CD8-positive, alpha-beta memory T cell (primary cell): ENCODE measurements at places on chromosomes 7 and 10. TPM values are rescaled to one million over a fixed set of nuclear protein-coding genes. Genes with fewer than 3 reads are reported as not detected.

DNA sequence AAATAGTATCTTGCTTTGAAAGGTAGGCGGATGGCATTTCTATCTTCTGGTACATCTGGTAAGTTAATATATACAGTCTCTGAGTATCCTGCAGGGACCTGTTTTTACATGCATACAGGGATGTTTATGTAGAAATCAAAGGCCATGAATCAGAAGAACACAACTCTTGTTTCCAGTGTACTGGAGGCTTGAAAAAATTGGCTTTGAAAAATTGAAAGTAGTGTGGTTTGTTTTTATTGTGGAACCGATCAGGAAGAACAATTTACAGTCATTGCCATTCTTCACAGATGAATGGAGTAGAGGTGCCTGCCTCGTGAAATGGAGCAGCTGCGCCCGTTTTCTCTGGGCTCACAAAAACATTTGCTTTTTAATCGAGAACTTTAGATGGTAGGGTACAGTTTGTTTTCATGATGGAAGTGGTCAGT lies 54.0 kb upstream of the RPA3 start:
- no peak for DNase-seq

Gene TFPI2
- not detected for total RNA-seq

DNA sequence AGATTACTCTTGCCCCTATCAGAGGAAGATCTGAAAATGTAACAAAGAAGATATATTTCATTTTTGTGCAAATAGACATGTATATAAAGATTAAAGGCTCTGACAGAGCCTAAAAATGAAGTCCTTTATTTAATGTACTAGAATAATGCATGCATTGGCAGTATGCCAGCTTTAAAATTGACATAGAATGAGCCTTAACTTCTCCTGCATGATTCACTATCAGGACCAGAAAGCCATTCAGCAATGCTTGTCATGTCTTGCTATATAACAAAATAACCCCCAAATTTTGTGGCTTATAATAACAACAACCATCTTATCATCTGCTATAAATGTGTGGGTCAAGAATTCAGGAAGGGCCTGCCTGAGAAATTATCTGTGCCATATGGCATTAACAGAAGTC lies 411.9 kb downstream of the GRM8 start:
- no peak for DNase-seq

DNA sequence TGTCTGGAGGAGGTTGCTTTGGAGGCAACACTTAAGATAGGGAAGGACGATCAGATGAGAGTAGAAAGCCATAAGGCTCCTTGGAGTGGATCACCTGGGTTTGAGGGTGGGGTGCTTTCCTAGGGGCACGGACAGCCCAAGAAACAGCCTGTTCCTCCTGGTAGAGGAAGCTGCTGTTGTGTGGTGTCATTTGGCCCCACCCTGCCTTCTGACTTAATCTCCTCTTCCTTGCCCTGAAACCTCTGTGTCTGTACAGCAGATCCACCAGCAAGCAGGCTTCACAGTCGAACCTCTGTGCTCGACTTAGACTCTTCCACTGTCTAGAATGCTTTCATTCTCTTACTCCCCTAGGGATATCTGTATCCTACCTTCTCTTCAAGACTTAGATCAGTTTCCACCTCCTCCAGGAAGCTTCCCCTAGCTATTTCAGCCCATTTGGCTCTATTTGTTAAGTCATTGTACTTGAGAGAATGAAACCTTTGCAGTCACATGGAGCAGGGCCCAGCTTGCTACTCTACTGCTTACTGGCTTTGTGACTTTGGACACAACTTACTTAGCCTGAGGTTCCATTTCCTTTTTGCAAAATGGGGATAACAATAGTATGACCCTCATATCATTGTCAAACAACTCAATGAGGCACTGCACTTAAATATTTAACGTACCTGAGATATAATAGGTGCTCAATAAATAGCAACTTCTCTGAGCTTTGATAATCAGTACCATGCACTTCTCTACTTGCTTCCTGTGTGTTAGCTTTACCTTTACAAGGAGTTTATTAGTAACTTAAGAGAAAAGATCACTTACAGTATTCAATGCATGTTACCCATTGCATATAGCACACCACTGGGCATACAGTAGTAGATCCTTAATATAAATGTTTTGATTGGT lies 5.0 kb downstream of the MXI1 start:
- no peak for DNase-seq

GRCh38 chr7:20279979-20280378 lies 50.7 kb upstream of the ITGB8 start:
- no peak for DNase-seq

- no peak for DNase-seq
Measured at GRCh38 chr10:21626457-21627161, 92.6 kb downstream of the MLLT10 start.

Gene MACROH2A2
- total RNA-seq, result 3.4 TPM

- DNase-seq, result no peak
Measured at GRCh38 chr7:14339861-14340260, 350.4 kb upstream of the ETV1 start.

- DNase-seq, result no peak
Measured at GRCh38 chr10:111079241-111079760, 2.5 kb downstream of the ADRA2A start.

Gene SLC39A12
- not detected for total RNA-seq

Gene CHST3
- 0.07 TPM for total RNA-seq

- DNase-seq, result no peak
Measured at GRCh38 chr7:66150471-66150870, 35.8 kb downstream of the CRCP start.

Gene ANKRD30A
- total RNA-seq, result not detected

DNA sequence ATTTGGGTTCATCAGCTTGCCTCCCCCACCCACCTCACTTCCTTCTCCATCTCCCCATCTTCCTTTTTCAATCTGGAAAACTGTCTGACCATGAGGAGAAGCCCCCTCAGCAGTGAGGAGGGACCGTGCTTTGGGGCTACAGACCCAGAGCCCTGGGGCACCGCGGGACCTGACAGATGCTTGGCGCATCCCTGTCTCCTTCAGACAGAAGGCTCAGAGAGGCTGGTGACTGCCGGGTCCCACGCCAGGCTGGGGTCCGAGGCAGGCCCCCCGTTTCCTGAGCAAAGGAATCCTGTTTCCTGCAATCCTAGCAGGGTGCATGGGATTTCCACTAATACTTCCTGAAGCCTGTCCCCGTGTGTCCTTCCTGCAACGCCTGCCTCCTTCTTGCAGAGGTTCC lies 147.0 kb downstream of the FANK1 start:
- no peak for DNase-seq

Gene NEURL1
- total RNA-seq, result 1.5 TPM

DNA sequence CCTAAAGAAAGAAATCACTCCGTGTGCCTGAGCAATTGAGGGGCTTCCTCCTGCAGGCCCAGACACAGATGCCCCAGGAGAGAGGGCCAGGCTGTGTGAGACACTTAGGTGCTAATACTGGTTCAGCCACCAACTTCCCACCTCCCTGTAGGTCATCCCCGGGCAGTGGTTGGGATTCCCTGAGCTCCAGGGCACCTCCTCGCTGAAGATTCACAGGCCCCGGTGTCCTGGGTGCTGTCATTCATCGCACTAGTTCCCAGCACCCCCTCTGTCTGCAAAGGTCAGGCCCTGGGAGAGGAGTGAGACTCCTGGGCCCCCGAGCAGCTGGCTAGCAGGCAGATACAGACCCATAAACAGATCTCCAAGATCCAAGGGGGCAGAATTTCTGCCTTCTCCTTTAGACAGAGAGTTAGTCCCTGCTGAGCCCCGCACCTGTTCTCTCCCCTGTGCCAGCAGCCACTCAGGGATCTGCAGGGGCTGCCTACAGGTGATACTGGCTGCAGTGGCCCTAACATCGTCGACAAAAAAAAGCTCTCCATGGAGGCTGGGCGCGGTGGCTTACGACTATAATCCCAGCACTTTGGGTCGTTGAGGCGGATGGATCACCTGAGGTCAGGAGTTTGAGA lies 38.2 kb upstream of the GTF2I start:
- DNase-seq, result no peak

GRCh38 chr10:46305079-46305818 lies 18.5 kb downstream of the ANTXRL start:
- no peak for DNase-seq

GRCh38 chr7:150476285-150476684 lies 25.9 kb downstream of the GIMAP8 start:
- DNase-seq, result no peak

Gene KNDC1
- total RNA-seq, result not detected
